ENCODE measurements at places on chromosomes 3 and 15.

DNA sequence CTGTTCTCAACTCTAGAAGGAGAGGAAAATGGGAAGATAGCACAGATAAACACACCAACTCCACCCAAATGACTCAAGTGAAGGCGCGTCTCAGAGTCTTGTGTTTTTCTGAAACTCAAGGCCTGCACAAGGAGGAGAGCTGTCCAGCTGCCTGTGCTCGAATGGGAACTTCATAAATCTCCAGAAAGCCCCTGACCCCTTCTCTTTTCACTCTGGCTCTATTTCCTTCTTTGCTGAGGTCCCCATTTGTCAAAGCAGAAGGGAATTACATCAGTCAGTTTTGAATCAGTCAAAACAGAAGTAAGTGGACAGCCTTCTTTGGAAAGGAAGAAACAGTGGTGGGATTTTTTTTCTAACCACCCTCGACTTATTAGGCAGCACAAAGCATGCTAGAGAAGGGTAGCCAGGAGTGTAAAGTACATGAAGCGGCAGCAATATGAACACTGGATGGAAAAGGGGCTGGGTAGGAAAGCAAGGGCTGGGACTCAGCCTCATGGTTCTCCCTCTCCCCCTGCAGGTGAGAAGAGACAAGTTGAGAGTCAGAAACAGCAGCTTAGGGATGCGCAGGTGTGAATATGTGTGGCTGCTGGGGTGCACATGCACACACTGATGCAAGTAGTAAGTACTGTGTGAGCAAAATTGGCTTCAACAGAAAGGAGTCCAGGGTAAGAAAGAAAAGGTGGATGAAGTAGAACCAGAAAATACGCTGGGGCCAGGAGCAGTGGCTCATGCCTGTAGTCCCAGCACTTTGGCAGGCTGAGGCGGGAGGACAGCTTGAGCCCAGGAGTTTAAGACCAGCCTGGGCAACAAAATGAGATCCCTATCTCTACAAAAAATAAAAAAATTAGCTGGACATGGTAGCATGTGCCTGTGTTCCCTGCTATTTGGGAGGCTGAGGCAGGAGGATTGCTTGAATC, 36.6 kb upstream of the MAGEF1 start:
- no peak for DNase-seq

DNA sequence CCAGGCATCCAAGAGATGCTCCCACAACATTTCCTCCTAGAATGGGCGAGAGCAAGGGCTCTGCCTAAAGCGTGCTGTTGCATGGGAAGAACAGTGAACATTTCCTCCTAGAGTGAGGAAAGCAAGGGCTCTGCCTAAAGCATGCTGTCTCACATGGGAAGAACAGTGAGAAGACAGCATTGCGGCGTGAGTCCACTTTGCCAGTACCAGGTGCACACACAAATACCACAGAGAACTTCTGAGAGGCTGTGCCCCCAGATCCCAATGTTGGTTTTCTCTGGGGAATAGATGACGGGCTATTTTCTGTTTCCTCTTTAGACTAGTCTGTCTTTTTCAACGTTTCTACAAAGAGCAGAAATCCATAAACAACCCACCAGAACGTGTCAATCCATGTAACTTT, 142.9 kb downstream of the LRRK1 start:
- no peak for DNase-seq

DNA sequence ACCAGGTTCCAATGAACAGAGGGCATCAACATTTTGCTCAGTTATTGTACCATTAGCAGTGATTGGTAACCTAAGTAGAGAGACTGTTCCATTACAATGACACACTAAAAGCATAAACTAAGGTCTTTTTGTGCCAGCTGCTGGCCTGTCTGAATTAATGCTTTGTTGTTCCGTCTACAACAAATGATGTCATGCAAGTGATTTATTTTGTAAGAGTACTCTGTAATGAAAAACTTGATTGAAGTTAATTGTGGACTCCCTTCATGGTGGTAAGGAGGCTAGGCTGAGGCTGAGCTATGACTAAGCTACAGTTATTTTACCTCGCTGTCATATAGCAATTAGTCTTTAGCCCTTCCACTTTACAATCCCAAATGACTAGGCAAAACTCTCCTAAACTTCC, 23.2 kb downstream of the RCN2 start:
- no peak for DNase-seq

DNA sequence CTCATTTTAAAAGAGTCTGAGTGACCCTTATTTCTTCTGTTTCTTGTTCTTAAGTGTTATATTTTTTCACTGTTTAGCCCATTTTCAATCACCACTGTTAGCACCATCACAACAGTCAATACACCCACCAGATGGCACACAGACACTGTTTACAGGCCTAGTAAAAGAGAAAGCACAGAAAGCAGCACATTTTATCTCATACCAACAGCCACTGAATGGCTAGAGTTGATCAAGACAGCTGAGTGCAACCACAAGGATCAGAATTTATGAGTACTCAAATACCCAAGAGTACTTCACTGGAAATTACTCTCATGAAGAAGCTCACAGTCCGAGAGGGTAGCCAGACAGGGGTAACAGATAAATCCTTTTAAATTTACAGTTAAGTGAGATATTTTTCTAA, 127.0 kb downstream of the TFDP2 start:
- DNase-seq = no peak

GRCh38 chr15:20356911-20357480, 184.6 kb downstream of the GOLGA6L6 start:
- DNase-seq = no peak

DNA sequence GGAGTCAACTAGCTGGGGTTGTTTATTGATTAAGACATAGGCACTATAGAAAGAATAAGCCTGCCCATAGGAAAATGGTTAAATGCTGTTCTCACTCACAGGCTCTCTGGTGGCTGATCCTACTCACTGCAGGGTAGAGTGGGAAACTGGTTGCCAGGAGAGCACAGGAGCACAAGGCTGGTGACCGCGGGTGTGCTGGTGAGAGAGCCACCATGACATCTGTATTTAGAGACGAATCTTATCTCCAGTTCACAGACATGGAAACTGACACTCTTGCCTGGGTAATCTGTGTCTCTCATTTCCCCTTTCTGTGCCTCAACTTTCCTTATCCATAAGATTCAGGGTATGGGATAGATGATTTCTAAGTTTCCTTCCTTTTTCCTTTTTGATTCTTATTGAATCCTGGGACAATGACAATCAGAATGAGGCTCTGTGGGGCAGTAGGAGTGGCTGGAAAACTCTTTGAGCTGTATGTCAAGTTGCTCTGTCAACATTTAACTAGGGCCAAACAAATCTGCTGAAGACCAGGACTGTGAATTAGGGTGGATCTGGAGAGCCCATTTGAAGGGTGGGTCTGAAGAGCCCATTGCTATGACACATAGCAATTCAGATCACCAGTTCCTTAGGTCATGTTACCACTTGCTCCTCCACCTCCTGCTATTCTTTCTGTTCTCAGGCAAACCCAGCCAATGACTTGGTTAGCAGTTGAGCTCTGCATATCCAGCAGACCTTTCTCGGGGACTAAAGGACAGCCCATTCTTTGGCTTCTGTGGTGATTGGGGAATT, 286.1 kb upstream of the TBL1XR1 start:
- no peak for DNase-seq

GRCh38 chr15:89783111-89783860, 7.2 kb downstream of the MESP2 start:
- DNase-seq = no peak

DNA sequence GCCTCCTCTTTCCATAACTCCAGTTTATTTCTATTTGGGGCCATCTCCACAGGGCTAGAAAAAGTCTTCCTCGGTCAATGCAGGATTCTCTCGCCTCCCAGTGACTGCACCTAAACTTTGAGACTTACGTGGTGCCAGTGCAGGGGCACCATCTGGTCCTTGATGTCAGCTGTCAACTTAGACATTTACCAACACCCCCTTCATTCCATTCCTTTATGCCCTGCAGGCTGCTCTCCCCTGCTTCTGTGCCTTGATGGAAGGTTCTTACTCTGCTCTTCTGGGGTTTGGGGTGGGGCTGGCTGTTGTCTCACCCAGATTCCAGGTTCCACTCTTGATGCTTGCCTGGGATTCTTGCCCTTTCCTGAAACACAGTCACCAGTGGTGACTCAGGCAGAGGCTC, 101.8 kb downstream of the ST8SIA2 start:
- DNase-seq = no peak

GRCh38 chr3:113147681-113148261, 63.6 kb upstream of the BOC start:
- DNase-seq = no peak

DNA sequence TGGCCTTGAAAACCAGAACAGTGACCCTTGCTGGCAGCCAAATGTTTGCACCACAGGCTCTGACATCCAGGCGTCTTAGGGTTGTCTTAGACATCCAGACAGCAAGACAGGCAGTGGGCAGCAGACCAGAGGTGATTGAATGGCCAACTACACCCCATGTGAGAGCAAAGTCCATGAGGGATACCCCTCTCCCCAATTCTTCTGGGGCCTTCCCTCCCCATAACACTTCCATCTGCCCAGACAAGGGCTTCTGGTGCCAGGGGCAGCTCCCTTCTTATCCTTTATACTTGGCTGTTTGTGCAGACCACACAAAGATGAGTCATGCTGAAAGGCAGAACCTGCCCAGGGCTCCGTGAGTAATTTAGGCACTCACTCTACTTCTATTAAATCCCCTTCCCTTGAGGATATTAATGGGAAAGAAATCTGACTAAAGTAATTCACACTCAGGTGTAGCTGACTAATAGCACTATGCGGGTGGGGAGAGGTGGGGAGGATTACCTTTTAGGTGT, 257.9 kb downstream of the UACA start:
- DNase-seq = no peak

DNA sequence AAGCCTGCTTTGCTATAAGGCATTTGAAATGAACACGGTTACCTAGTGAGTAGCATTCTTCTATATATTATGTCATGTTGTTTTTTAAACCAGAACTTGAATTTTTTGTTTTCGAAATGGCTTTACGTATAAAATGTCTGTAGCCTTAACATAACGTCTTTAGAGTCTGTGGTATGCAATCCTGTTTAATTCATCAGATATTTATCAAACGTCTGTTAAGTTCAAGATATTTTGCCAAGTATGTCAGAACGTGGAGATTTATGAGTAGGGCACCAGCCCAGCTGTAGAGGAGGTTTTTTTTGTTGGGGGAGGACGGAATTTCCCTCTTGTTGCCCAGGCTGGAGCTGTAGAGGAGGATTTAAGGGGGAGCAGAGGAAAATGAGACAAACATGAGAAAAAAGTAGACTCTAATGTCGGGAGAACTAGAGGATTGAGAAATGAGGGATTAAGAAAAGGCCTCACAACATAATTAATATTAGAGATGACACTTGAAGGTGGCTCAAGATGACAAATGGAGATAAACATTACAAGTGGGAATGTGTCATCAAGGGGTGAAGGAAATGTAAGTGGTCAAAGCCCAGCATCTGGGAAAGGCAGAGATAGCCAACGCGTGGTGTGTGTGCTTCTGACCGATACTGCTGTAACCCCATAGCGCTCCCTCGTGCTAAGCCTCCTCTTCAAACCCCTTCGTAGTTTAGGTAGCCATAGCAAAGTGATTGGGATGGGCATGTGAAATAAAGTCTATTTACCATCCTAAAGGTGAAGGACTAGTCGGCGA, 154.0 kb upstream of the GOLGA6L4 start:
- no peak for DNase-seq

DNA sequence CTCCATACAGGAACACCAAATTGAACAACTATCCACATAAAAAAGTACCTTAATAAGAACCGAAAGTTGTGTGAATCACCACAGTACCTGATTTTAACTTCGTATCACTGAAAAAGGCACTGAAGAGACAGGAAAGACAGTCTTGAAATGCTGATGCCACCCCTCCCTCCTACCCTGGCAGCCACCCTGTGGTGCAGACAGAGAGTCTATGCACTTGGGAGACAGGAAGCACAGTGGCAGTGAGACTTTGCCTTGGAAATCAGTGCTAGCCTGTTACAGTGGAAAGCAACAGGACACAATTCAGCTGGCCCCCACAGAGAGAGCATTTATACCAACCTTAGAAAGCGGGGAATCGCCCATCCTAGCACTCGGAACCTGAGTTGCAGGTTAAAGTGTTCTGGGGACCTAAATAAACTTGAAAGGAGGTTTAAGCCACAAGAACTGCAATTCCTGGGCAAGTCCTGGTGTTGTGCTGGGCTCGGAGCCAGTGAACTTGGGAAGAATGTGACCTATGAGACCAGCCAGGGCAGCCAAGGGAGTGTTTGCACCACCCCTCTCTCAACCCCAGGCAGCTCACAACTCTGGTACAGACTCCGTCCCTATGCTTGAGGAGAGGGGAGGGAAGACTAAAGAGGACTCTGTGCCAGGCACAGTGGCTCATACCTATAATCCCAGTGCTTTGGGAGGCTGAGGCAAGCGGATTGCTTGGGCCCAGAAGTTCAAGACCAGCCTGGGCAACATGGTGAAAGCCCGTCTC, 240.1 kb downstream of the ISL2 start:
- DNase-seq = no peak

DNA sequence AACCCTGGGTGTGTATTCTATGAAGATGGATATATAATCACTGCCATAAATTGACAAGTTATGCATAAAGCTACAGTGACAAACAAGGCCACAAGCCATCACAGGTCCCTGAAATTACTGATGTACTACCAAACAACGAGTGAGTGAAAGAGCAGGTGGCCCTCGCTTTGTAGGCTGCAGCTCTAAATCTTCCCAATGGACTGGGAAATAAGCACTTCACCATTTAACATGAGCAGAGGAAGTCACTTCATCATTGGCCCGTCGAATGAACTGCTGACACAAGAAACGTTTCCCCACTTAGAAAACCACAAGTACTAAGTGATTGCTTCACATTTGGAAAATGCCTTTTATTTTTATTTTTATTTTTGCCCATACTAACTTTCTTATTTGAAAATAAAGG, 218.0 kb downstream of the ZNF385D start:
- no peak for DNase-seq

- no peak for DNase-seq
These were observed 8.7 kb upstream of the LRTM1 start for GRCh38 chr3:54936561-54936960.

GRCh38 chr3:18725668-18726407, 300.7 kb upstream of the SATB1 start:
- no peak for DNase-seq

DNA sequence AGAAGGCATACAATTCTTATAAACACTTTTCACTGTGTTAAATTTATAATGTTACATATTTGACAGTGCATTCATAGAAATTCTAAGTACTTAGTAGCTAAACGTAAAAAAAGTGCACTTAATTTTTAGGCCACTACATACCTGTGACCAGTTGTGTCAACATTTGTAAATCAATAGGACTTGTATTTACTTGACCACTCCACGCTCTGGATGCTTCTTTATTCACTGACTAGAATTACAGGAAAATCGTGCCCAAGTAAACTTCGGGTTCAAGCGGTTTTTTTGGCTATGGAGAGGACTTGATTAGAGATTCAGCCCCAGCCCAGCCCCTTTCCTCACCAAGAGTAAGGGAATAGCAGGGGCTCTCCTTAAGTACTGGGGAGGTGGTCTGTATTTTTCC, 21.8 kb downstream of the WDR53 start:
- no peak for DNase-seq

- DNase-seq = no peak
These were observed 27.4 kb upstream of the SNTN start for GRCh38 chr3:63624941-63625560.

DNA sequence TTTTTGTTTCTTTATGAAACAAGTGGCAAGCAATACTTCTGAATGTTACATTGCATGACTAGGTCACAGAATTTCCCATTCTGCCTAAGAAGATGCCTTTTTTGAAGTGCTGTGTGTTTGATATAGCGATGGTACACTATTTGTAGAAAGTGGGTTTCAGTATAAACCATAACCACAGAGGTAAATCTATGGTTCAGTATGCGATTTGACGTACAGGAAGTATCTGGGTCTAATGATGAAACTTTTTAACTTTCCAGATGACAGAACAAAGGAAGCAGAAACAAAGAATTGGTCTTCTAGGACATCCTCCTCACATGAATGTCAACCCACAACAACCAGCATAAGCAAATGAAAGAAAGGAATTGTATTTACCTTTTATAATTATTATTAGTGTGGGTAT, 133.4 kb upstream of the BHLHE40 start:
- no peak for DNase-seq
